ENCODE measurements at places on chromosomes 1 and 21.
A peak's percentile ranks its signal among the peaks of the same experiment; 100 is the strongest.

- no peak for DNase-seq
Observed at GRCh38 chr1:23673086-23673813, 18.4 kb upstream of the RPL11 start.

- DNase-seq: no peak
Observed at GRCh38 chr1:66334318-66334717, 199.6 kb upstream of the SGIP1 start.

DNA sequence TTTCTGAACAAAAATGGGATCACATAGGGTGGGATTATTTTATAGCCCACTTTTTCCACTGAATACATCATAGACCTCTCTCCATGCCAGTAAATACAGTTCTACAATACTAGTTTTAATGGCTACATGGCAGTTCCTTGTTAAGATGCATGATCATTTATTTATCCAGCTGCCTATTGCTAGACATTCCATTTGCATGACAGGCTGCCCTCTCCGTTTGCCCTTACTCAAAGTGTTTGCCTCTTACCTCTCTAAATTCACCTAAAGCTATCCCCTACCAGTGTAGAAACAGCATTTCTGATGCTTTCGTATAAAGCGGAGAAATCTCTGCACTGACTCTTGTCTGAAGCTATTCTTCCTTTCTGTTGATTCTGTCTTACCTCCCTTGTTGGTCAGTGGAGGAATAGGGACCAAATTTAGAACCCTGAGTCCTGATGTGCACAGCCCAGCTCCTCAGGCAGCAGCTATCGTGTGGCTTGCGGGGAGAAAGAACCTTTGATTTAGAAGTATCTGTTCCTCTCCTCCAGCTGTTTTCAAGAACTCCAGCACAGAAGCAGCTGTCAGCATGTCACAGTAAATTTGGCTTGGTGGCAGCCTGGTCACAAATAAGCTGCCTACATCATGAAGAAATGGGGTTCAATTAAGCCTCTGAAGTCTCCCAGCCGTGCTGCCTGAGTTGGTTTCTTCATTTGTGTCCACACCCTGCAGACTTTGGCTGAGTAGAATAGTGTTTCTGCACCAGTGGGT is 337.3 kb downstream of the PRDM2 start:
- no peak for DNase-seq

DNA sequence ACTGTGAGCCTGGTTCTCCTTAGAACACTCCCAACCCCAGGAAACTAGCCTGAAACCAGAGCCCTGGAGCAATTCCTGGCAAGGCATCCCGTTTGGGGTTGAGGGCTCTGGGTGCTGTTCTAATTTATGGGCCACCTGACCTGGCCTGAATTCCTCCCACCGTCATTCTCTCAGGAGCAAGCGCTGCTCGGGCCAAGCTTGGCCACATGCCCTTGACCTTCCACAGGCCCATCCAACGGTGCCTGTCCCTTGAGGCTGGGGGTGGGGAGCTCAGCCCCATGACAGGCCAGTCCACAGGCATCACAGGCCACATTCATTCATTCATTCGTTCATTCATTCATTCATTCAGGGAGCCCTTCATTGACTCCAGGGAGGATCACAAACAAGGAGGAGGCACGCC is 5.3 kb downstream of the PADI2 start:
- DNase-seq: no peak

- peak; percentile 25 for DNase-seq
Observed at GRCh38 chr1:101567582-101568189, 330.9 kb downstream of the S1PR1 start.

DNA sequence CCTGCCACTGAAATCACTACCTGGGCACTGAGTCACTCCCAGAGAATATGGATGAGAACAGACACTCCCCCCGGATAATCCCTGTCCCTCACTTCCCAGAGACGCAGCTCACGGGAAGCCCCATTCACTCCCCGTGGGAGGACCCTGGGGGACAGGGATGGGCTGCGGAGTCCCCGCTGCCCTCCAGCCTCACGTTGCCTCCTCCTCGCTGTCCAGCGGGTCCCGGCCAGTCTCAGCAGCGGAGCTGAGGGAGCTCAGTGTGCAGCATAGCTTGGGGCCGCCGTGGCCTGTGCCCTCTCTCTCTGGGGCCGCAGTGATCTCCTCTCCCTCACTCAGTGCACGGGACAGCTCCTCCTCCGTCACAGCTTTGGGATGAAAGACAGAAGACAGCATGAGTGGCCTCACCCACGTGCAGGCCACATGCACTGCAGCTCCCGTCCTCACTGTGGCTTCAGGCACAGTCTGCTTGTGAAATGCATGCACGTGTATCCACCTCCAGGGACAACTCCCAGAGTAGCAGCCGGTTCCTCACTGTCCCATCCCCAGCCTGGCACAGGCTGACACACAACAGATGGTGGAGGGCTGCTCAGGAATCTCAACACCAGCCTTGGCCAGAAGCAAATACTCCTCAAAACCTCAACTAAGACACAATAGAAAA is 7.4 kb downstream of the CFAP410 start:
- peak; percentile 15 for DNase-seq

GRCh38 chr1:8408151-8408839 is 90.4 kb downstream of the SLC45A1 start:
- DNase-seq: no peak

DNA sequence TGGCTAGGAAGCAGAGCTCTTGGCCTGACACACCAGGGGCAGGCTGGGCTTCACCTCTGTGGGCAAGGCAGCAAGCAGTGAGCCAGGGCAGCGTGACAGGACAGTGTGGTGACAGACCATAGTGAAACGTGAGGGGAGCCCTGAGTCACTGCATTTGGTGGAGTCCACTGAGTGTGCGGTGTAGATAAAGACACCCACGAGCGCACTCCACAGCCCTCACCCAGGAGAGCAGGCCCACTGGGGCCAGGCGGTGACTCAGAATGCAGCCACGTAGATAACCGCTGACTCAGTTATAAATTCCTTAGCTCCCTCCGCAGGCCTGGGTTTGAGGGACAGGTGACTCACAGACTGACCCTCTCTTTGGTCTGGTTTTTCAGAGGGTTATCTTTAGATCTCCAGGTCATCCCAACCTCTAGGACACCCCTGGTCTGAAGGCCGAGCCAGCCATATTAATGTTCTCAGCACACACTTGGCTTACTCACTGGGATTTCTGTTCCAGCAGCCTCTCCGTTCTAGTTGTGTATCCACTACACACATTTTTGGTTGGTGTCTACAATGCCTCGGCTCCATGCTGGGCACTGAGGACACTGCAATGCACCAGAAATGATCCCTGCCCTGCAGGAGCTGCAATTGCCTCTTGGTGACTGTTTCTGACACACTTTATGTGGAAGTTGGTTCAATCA is 90.2 kb upstream of the TSPAN2 start:
- DNase-seq: no peak

DNA sequence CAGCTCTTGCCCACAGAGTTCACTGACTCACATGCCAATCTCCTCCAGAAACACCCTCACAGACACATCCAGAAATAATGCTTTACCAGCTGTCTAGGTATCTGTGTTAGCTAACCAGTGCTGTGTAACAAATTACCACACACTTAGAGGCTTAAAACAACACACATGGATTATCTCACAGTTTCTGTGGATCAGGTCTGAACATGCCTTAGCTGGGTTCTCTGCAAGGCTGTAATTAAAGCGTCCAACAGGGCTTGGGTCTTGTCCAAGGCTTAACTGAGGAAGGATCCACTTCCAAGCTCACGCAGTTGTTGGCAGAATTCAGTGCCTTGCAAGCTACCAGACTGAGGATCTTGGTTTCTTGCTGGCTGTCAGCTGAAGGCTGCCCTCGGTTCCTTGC is 92.5 kb upstream of the RGS4 start:
- no peak for DNase-seq

DNA sequence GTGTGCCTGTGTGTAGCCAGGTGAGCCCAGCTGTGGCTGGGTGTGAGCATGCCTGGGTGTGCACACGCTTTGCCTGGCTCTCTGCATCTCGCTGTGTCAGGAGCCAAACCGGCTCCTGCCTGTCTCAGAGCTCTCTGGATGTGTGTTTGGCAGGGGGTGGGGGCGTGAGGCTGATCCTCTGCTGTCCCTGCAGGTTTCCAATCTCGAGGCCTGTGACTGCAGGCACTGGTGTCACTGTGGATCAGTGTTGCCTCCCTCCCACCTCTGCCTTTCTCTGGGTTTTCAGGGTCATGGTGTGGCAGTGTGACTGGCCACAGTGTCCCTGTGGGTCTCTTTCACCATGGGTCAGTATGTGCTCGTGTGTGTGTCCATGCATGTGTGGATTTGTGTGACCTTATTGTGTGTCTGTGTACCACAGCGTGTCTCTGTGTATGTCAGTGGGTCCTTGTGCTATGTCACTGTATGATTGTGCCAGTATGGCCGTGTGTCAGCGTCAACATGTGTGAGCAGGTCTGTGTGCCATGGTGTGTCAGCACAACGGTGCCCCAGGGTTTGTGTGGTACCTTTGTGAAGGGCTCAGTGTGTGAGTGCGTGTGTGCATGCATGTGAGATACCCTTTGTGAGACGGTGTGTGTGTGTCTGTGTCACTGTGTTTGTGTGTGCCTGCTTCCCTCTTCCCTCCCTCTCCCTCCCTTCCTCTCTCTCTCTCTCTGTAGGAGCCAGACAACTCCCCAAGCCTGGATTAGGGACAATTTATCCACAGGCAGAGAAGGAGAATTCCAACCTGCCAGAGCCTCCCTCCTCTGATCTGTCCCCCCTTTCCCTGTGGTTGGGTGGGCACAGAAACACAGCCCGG is 43.4 kb downstream of the AHDC1 start:
- DNase-seq: no peak

- DNase-seq: no peak
Observed at GRCh38 chr1:33399375-33399774, 31.5 kb downstream of the PHC2 start.

DNA sequence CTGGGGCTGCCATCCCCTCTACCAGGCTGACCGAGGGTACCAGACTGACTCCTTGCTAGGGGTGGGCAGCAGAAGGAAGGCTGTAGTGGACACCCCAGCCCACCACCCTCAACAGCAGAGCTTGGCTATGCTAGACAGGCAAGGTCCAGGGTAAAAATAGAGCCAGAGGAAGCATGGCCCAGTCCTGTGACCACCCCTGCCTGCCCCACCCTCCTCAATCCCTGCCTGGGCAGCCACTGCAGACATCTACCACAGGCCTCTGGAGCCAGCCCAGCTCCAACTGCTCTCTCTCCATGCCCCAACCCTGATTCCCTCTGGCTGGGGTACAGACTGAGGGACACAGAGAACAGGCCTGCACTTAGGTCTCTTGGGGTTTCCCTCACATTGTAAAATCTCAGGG is 1.7 kb downstream of the S100A1 start:
- DNase-seq: peak; percentile 22

- DNase-seq: no peak
Observed at GRCh38 chr21:41764558-41765419, 2.1 kb downstream of the RIPK4 start.

GRCh38 chr1:68164918-68165317 is 67.4 kb downstream of the WLS start:
- DNase-seq: no peak

DNA sequence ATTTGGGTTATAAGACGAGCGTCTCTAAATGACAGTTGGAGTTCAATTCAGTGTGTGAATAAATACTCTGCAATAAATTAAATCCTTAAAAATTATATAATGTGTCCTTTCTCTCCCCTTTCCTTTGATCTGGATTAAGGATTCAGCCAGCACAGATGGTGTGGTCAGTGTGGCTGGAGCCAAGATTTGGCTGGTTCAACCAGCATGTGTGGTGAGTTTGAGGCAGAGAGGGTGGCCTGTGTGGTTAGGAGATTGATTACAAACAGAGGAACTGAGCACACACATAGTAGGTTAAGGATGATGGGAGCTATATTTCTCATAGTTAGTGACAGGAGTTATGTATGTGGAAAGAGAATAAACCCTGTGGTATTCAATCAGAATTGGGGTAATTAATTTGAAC is 14.2 kb upstream of the AMIGO1 start:
- no peak for DNase-seq

- no peak for DNase-seq
Observed at GRCh38 chr1:27572679-27573426, 31.1 kb downstream of the AHDC1 start.

- peak; percentile 73 for DNase-seq
Observed at GRCh38 chr1:228837817-228838716, 102.8 kb downstream of the RHOU start.

DNA sequence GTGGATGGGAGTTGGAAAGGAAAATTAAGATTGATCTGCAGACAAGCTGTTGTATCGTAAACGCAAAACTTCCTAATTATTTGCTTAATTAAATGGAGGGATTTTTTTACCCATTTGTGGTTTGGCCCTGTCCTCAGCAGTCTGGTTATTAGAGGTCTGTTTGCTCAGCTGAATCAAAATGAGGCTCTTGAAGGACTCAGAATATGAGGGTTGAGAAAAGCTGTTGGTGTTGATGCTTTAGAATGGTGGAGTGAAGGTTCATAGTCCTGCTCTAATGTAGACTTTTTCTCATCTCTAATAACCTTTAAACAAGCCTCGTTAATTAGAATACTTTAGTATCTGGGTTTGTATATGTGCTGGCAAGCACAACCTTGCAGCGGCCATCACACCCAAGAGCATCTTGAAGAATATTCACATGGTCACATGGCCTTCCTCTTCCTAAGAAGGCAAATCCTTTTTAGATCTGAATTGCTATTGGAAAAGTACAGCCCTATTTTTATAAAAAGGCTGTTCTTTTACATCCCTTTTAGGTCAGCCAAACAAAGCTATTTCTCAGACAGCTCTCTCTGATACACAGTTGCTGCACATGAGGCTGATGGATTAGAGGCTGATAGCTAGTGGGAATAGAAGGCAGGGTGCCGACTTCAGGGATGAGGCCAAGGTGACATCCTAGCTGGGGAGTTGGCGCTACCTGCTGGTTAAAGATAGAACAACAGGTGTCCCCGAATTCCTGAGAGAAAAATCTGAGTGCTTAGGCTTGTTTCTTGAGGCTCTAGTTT is 53.8 kb downstream of the MACF1 start:
- peak; percentile 27 for DNase-seq

GRCh38 chr1:942411-942821 is 16.6 kb downstream of the NOC2L start:
- no peak for DNase-seq

GRCh38 chr1:153533689-153534201 is 2.0 kb downstream of the S100A6 start:
- DNase-seq: no peak

GRCh38 chr21:23543333-23543732 is 2063.9 kb downstream of the MRPL39 start:
- DNase-seq: no peak

DNA sequence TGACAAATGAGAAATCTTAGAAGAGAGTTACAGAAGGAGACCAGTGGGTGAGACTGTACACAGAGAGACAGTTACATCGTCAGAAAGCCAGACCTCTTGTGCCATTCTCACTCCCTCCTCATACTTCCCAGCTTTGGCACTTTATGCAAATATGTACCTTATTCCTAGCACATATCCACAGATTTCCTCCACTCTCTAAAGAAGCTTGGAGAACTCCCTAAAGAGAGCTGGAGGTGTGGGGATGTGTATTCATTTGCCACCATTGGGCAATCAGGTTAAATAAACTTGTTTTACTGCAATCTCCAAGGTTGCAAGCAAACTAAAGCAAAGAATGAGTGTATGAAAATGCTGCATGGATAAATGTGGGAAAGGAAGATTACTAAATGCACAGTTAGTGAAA is 380.9 kb upstream of the PRMT6 start:
- no peak for DNase-seq

DNA sequence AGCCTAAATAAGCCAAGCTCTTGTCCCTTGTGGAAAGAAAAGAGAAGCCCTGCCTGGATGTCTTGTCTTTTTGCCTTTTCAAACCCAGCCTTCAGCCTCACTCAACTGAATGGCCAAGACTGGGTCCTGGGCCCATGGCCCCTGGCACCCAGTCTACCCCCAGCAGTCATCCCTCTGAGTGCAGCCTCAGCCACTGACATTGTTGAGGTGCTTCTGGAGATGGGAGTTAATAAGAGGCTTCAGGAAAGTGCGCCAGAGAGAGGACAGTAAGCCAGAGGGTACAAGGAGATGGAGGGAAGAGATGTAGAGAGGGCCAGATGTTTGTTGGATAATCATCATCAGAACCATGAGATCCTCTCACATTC is 6.8 kb downstream of the FNDC5 start:
- no peak for DNase-seq

Measured in inflammatory macrophage (primary cell).